Activated CD8-positive, alpha-beta memory T cell treated with anti-CD3 and anti-CD28 coated beads, Interleukin-2, amount 10 ng/mL, durations not matched to agents 7 days and 5 days (primary cell): ENCODE measurements at places on chromosomes 5 and 9. TPM values are rescaled to one million over a fixed set of nuclear protein-coding genes. Genes with fewer than 3 reads are reported as not detected.

DNA sequence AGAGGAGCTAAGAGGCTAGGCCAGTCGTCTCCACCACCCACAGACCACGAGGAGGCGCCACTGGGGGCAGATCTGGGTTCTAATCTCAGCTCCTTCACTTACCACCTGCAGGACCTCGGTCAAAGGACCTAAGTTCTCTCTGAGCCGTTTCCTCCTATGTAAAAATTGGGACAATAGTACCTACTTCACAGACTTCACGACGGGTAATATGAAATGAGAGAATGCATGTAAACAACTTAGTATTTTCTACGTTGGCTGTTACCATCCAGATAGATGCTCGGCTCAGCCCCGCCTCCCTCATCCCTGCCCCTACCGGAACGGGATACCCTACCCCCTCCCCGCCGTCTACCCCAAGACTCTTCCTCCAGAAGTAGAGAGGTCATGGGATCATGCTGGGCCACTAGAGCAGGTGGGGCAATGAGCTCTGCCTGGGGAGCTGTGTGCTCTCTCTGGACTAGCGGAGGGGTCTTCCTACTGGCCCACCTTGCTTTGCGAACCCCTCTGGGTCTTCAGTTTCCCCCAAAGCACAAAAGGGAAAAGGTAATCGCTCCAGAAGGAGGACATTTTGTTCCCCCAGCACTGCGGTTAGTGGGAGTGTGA is 541 bp downstream of the GNPDA1 start:
- DNase-seq = peak; percentile 60

GRCh38 chr5:158868546-158868945 is 231.2 kb downstream of the EBF1 start:
- no peak for DNase-seq

ISOC1 gene
- 21.4 TPM for total RNA-seq

CHSY3 gene
- total RNA-seq = not detected

SPINK13 gene
- not detected for total RNA-seq

TLR4 gene
- total RNA-seq = not detected
